ENCODE measurements at places on chromosomes 13 and 19.

GRCh38 chr13:112181336-112182067 is 114.6 kb downstream of the SOX1 start:
- no peak for DNase-seq

GRCh38 chr19:15583346-15583745 is 31.7 kb upstream of the CYP4F8 start:
- no peak for DNase-seq

DNA sequence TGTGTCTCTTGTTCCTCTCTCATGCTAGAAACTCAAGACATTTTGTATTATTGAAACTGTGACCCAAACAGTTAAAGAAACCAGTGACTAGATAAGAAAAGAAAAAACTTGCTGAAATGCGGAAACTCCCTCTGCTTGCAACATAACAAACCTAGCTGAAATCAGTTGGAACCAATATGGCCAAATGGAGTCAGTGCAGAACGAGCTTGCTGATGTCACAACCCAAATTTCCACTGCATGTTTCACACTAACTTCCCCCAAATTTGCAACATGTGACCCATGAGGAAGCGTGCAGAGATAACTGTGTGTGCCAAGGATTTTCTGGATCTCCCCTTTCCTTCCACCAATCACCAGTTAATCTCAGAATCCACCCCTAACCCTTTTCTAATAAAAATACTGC is 208.0 kb downstream of the DLEU7 start:
- no peak for DNase-seq

DNA sequence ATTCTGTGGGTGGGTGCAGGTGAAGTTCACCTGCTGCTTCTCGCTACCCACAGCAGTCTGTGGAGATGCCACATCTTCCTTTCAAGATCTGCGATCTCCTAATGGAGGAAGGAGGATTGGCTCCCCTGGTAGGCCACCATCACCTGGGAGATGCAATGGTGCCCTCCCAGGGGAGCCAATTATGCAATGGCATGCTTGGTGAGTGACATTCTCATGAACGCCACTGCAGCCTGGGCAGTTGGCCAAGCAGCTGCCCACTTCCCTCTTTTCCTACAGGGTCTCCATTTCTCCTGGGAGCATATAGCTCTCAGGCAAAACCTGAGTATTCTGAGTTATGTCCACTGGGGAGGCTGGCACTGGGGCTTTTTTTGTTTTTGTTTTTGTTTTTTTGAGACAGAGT is 83.5 kb upstream of the KCTD15 start:
- no peak for DNase-seq

DNA sequence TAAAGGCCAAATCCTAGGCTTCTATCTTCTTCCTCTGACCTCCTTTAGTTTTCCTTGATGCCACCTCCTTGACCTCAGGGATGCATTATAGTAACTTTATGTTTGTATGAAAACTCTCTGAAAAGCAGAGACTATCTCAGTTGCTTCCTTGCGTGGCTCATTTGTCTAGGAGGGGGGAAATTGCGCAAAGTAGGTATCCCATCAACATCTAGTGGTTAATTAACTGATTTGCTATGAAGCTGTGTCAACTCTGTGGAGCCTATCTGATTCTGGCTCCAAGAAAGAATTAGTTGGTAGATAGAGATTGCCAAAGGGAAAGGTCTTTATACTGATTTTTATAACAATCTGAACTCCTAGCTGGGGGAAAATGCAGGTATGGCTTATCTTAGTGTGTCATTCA is 82.1 kb upstream of the FRY start:
- no peak for DNase-seq

DNA sequence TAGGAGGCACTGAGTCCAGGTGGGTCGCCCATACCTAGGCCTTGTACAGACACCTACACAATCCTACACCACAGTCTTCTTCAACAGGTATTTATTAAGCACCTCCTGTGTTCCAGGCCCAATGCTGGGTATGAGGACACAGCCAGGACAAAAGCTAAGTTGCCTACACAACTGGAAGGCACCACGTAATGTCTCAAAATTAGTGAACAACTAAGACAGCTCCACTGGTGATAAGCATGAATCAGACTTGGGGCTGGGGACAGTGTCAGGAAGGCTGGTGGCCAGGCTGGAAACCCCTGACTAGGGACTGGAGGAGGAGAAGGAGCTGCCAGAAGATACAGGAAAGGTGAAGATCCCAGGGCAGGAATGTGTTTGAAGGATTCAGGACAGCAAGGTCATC is 2.4 kb downstream of the SMIM24 start:
- no peak for DNase-seq

DNA sequence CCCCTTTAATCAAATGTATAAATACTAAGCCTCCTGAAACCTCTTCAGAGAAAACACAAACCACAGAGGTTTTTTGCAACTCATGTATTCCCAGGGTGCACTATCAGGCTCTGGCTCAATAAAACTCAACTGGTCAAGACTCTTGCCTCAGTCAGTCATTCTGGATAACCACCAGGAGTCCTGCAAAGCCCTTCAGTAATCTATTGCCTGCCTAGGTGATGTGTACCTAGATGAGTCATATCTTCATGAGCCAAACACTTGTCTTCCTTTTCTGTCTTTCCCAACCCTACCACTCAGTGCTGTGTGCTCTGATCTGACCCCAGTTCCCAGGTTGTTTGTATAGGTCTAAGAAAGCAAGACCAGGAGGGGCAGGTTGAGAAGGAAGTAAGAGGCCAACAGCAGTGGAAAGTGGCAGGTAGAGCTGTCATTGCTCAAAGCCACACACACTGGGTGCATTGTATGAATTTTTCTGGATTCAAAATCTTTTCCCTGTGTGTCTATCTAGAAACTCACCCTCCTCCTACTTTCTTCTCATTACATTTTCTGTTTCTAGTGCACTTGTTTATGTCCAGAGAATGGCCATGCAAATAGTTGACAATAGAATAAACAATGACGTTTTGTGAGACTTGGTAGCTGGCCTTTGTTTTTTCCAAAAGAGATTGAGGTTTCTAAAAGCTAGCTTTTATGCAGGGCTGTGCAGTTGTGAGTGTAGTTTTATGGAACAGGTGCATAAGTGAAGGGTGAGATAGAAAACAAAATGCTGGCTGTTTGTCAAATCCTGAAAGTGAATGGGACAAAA is 48.1 kb downstream of the PSG1 start:
- DNase-seq, result no peak

DNA sequence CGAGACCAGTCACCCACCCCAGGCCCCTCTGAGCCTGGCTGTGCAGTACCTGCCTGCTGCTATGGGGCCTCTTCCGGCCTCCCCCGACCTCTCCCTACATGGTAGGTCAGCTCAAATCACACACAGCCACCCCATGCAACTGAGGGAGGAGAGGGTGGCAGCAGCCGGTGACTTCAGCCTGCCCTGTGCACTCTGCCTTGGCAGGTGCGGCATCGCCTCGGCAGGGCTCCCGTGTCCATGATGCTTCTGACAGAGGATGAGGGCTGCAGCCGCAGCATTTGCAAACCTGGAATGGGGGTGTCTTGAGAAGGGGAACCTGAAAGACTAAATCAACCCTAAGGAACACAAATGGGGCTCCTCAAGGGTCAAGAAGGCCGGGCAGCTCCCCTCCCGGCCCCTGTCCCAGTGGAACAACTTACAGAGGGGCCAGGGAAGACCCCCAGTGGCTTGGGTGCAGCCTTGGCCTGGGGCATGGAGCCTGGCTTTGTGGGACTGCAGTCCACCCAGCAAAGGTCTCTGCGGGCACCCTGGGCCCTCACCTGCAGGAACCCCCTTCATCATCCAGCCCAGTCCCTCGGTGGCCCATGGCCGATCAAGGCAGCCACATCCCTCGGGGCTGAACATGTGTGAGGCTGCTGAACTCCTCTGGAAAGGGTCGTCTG is 6.7 kb downstream of the TEX29 start:
- DNase-seq, result no peak

DNA sequence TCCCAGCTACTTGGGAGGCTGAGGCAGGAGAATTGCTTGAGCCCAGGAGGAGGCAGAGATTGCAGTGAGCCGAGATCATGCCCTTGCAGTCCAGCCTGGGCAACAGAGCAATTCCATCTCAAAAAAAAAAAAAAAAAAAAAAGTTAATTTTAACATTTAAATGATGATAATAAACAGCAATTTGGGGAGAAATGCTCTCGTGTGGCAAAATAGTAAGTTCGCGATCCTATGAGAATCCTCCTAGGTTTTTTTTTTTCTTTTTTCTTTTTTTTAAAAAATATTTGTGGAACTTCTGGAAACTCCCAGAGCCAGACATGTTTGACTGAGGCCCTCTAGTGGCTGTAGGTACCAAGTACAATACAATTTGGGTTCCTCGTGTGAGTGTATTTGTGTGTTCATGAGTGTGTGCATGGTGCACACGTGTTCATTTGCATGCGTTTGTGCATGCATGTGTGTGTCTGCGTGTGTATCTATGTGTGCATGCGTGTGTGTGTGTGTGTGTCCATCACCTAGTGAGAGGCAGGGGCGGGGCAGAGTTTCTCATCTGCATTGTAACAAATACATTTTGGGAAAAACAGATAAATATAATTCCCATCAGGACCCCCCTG is 31.2 kb downstream of the TMPRSS9 start:
- no peak for DNase-seq

DNA sequence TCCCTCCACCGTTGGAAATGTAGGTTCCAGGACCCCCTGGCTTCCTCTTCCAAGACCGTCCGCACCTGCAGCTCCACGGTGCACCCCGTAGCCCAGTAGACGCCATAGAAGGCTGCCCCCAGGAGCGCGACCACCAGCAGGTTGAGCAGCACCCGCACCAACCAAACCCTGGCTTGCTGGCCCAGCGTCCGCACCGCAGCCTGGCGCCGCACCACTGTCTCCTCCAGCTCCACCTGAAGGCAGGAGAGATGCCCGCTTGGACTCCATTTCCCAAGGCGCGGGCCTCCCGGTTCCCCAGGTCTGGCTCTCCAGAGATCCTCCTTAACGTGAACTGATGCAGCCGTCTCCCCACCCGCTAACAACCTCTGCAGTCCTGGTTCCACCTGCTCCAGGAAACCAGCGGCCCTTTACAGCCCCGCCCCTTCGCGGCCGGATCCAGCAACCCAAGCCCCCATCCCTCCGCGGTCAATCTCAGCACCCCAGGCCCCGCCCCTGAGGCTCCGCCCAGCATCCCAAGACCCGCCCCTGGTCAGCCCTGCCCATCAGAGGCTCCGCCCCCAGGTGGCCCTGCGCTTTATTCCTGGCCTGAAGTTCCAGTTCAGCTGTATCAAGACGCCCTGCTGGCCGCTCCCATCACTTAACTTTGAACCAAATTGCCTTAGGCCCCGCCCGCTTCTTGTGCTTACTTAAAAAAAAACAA is 5.0 kb upstream of the LENG1 start:
- peak; percentile 64 for DNase-seq

- no peak for DNase-seq
Measured at GRCh38 chr19:10744801-10745293, 27.0 kb downstream of the DNM2 start.

- no peak for DNase-seq
Measured at GRCh38 chr19:16416991-16417390, 54.8 kb downstream of the EPS15L1 start.

DNA sequence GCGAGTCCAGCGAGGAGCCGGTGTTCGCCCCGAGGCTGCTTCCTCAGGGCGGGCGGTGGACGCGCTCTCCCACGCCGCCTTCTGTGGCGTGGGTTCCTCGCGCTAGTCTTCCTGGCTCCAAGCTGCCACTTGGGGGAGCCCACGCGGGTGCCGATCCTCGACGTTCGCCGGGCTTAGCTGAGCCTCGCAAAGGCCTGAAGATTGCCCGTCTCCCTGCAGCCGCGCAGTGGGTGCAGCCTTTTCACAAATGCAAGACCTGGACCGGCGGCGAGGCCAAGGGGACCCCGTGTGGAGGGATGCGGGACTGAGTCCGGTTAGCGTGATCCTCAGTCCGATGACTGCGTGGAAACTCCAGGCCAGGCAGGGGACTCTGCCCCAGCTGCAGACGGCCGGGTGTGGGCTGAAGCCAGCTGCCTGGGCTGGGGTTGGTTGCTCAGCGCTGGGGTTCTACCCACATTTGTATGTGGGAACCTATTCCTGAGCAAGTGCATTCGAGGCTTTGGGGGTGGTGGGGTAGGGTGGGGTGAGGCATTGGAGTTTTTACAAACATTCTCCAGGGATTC is 16.6 kb upstream of the LRP3 start:
- no peak for DNase-seq

- DNase-seq, result no peak
Measured at GRCh38 chr19:55594996-55595545, 4.2 kb downstream of the FIZ1 start.

GRCh38 chr19:18194554-18195238 is 1.7 kb downstream of the MPV17L2 start:
- DNase-seq, result no peak

DNA sequence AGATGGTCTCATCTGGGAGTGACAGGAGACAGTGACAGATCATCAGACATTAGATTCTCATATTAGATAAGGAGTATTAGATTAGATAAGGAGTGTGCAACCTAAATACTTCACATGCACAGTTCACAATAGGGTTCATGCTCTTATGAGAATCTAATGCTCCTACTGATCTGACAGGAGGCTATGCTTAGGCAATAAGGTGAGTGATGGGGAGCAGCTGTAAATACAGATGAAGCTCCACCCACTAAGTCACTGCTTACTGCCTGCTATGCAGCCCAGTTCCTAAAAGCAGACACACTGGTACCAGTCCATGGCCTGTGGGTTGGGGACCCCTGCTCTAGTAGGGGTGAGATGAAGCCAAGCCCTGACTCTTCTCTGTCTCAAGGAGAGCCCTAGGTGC is 10.0 kb upstream of the IGFL3 start:
- no peak for DNase-seq

- DNase-seq, result no peak
Measured at GRCh38 chr19:39524495-39524894, 8.2 kb downstream of the EID2B start.

GRCh38 chr19:5624018-5624663 is 1.3 kb downstream of the SAFB start:
- peak; percentile 32 for DNase-seq

DNA sequence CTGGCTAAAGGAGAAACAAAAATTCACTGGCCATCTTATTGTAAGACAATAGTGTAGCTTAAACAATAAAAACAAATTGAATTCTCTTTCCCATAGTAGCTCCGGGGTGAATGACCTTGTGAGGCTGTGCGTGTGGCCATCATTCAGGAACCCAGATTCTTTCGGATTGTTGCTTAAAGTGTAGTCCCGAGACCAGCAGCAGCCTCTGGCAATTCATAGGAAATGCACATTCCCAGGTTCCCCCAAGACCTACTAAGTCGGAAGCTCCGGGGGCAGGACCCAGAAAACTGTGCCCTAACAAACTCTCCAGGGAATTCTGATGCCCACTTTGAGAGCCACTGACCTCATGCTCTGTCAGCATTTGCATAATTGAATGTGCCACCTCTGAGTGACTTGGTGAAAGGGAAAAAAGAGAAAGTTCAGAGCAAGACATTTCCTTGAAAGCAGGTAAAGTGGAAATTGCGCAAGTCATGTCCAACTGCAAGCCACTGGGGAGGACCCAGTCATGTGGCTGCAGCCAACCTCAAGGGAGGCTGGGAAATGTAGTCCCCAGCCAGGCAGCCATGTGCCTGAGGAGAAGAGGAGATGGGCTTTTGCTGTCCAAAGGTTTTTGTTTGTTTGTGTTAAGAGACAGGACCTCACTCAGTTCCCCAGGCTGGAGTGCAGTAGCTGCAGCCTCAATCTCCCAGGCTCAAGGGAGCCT is 50.7 kb upstream of the PNMA8B start:
- DNase-seq, result no peak

GRCh38 chr19:41951686-41952172 is 7.4 kb downstream of the RABAC1 start:
- DNase-seq, result peak; percentile 93
